ENCODE measurements at places on chromosomes 4 and X.

GRCh38 chrX:48505481-48505880, 3.3 kb upstream of the PORCN start:
- no peak for DNase-seq

DNA sequence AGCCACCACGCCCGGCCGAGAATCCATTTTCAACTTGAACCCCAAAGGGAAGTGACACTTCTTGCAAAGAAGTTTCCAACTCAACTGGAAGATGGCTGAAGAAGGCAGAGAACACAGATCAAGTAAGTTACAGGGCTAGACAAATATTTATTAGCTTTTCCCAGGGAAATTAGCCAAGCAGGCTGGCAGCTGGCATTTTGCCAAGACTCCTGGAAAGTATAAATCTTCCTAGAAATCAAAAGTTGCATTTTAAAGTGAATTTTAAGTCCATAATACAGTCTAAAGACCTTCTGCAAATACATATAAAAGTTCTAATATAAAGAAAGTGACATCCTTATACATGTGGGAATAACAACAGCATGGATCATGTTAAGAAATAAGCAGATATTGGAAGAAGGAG, 3.4 kb upstream of the MRPL1 start:
- no peak for DNase-seq

DNA sequence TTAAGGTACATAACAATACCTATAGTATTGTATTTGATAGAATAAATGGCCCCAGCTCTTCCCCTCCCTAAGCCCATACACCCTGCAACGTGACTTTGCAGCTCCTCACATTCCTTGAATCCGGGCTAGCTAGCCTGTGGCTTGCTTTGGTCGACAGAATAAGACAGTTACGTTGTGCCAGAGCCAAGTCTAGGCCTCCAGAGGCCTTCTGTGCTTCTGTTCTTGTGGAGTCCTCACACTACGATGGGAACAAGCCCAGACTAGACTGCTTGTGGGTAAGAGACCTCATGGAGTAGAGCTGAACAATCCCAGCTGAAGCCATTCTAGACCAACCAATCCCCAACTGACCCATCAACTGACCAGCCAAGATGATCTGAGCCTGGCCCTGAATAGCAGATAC, 102.4 kb upstream of the PLAC1 start:
- DNase-seq, result no peak

GRCh38 chr4:1967512-1968149, 41.1 kb downstream of the NELFA start:
- no peak for DNase-seq

DNA sequence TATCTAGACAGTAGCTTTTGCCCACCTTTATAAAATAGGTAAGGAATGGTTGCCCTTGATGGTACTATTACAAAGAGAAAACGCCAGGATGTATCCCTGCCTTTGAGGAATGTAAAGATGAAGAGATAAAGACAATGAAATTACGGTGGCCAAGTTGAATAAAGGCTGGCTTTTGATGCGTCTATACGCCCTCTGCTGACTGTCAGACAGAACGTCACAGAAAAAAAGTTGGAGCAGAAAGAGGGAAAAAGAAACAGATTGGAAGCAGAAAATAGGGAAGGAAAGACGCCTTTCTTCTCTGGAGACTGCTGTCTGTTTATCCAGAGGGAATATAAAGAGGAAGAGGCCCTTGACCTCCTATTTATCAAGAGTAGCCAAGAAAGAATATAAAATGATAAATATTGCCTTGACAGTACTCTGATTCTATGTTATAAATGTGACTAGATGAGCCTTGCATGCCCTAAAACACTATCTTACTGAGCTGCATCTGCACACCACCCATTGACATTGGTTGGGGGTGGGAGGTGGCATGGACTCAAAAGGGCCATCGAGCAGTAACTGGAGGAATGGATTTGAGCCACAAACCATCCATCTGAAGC, 30.6 kb downstream of the PCDH19 start:
- peak; percentile 3 for DNase-seq

- no peak for DNase-seq
Observed at GRCh38 chr4:7810783-7811535, 128.7 kb downstream of the AFAP1 start.

DNA sequence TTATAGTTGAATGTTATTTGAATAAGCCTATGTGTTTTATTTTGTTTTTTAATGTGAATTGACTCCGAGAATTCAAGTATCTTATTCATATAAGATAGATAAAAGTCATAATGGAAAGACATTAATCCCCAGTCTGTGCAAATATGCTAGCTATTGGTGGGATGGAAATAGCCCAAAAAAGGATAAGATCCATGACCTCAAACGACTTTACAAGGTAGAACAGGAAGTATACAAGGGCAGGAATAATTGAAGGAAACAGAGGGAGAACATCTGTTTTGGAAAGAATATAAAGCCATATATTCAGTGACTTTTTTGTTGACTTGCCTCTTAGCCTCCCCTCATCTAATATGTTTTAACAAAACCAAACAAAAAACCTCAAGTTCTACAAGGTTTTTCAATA, 9.0 kb downstream of the ABCE1 start:
- no peak for DNase-seq

DNA sequence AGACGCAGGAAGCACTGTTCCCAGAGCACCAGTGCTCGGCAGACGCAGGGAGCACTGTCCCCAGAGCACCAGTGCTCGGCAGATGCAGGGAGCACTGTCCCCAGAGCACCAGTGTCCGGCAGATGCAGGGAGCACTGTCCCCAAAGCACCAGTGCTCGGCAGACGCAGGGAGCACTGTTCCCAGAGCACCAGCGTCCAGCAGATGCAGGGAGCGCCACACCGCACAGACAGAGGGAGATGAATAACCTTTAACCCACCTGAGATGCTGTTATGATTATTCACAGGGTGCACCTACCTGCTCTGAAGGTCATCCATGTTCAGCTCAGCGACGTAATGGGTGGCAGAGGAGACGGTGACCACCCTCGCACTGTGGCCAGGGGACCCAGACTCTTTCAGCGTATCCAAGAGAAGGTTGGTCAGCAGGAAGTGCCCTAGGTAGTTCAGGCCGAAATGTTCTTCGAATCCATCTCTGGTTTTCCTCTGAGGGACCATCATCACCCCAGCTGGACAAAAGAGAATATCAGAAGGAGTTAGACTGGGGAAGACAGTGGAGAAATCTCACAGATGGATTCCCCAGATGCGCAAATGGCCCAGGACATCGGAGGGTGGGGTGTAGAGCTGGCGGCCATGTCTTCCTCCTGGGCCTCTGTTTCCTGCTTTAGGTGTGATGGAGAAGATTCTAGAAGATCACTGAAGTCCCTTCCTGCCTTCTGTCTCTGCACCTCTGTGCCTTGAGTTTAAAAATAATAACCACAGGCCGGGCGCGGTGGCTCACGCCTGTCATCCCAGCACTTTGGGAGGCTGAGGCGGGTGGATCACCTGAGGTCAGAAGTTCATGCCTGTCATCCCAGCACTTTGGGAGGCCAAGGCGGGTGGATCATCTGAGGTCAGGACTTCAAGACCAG, 234.1 kb downstream of the DHRSX start:
- no peak for DNase-seq

GRCh38 chr4:147596377-147596776, 20.8 kb upstream of the TMEM184C start:
- peak; percentile 18 for DNase-seq

DNA sequence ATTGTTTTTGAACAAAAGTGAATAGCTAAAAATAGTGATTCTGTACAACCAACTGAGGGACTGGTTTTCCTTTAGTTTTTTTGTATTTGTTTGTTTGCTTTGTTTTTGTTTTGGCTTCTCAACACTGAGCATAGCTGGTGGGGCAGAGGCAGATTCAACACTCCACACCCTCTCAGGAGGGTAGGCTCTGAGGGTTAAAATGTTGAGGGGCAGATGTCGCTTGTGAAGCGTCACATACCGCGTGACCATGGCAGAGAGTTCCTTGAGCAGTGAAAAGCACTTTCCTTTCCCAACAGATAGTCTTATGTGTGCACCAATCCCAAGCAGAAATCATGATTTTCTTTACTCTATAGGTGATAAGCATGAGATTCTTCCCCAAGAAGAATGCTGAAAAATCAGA, 155.0 kb downstream of the PALLD start:
- no peak for DNase-seq

GRCh38 chrX:150051096-150051495, 112.8 kb upstream of the EOLA2 start:
- DNase-seq, result no peak

- DNase-seq, result no peak
Observed at GRCh38 chr4:22179124-22179874, 230.7 kb upstream of the KCNIP4 start.

All from GM10248 (cell line).